ENCODE measurements at places on chromosomes 4 and X.

DNA sequence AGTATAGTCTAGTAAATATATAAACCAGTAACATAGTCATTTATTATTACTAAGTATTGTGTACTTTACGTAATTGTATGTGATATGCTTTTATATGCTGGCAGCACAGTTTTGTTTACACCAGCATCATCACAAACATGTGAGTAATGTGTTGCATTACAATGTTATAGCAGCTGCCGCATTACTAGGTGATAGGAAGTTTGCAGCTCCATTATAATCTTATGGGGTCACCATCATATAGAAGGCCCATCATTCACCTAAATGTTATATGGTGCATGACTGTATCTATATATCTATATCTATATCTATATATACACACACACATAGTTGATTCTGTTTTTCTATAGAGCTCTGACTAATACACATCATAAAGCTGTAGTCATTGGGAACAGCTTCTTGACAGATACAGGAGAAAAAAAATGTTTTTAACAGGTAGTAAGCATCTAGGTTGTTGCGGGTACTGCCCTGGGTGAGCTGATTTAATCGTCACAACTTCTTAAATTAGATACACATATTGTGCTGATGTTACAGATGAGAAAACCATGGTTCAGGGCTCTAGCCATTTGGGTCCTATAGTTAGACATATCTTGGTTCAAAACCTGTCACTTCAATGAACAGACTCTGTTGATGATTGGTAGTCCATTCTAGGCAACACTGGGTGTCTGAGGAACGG, 77.9 kb downstream of the CLNK start:
- DNase-seq, result no peak

GRCh38 chr4:74524985-74525384, 80.0 kb downstream of the AREG start:
- DNase-seq, result no peak

GRCh38 chr4:75099321-75099720, 166.4 kb downstream of the PARM1 start:
- DNase-seq, result no peak

GRCh38 chr4:88737307-88737941, 39.8 kb upstream of the NAP1L5 start:
- no peak for DNase-seq

- peak; percentile 56 for DNase-seq
Observed at GRCh38 chrX:40175511-40176350, 78.0 kb upstream of the BCOR start.

GRCh38 chr4:21726255-21726815, 222.2 kb downstream of the KCNIP4 start:
- DNase-seq, result no peak

DNA sequence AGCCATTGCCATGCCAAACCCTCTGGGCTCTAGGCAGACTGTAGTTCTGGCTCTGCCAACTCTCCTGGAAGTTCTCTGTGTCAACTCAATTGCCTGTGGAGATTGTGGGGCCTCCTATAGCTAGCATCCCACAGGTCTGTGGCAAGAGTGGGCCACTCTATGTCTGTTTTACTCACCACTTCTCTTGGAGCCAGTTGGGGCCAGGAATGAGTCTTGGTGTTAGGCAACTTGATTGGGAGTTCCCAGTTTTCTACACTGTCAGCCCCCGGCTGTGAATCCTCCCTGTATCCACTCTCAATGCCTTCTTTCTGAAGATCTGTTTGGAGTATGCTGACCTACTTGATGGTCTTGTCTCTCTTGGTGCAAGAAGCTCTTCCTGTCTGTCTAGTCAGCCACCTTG, 48.2 kb upstream of the EPGN start:
- DNase-seq, result no peak

DNA sequence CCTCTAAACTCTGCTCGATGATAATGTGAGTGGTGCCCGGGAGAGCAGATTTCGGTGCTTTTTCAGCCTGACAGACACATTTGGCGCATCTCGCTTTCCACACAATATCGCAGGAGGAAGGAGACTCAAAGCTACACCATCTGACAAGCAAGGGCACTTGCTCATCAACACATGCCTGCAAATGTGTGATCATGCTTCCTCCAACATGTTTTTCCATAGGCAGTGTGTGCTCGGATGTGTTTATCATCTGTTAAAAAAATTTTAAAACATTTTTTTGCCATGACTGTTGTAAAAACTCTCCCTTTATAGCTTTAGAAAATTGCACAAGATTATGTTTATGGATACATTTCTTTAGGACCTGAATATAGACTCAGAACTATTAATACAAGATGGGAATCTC, 170.3 kb upstream of the PUDP start:
- no peak for DNase-seq

GRCh38 chr4:13654162-13654797, 26.8 kb upstream of the BOD1L1 start:
- DNase-seq, result peak; percentile 75

GRCh38 chr4:8586671-8587468, 5.7 kb upstream of the CPZ start:
- DNase-seq, result no peak

GRCh38 chr4:148061795-148062194, 329.9 kb downstream of the ARHGAP10 start:
- DNase-seq, result no peak

- no peak for DNase-seq
Observed at GRCh38 chrX:1336948-1337779, 579 bp downstream of the IL3RA start.

- no peak for DNase-seq
Observed at GRCh38 chr4:7553280-7553679, 118.5 kb upstream of the PSAPL1 start.

DNA sequence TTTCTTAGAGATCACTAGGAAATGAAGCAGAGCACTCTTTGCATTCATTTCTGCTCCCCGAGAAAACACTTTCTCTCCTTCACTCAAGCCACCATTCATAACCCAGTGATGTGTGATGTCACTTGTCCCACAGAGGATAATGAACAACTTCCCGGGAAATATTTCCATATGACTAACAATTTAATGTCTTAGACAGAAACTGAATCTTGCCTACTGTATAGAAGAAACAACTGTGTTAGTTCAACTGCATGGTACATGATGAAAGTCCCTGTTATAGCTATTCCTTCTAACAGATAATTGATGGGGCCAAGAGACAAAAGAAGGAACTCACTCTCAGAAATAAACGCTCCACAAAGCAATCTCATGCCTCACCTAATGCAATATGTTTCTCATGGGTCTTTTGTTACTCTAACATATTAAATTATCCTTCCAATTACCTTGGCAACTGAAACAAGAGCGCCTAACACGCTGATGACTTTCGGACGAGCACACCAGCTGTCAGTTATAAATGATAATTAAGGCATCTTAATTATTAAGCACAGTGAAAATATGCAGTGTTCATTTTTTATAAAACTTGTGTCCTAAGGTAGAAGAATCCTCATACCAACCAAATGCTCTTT, 113.7 kb upstream of the TLR3 start:
- DNase-seq, result no peak

DNA sequence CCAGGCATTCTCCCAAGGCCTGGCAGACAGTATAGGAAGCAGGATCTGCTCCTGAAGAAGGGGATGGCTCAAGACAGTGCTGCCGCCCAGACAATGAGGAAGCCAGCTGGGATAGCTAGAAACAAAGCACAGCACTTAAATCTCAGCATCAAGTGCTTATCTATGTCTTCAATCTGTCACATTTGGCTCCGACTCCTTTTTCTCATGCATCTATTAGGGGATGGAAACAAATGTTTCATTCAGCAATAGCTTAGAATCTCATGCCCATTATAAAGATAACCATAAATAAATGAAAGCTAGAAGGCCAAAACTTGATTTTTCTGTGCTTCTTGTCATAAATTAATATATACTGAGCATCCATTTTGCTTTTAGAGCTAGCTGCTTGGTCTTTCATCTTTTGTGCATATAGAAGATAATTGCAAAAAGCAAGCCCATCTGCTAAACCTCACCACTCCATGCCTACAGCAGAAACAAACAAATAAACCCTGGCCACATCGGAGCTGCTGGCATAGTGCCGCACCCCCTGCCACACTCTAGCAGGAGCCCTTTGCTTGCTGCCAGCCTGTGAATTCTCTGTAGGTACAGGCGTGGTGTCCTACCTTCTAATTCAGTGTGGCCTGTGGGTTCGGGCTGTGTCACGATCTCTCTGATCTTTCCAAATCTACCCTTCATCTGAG, 75.9 kb downstream of the AASDH start:
- no peak for DNase-seq

DNA sequence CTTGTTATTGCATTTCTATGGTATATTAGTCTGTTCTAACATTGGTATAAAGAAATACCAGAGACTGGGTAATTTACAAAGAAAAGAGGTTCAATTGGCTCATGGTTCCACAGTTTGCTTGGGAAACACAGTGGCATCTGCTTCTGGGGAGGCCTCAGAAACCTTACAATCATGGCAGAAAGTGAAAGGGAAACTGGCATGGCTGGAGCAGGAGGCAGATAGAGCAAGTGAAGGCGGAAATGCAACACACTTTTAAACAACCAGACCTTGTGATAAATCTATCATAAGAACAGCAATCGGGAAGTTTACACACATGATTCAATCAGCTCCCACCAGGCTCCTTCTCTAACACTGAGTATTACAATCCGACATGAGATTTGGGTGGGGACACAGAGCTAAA, 346.6 kb upstream of the GNPDA2 start:
- DNase-seq, result no peak

GRCh38 chrX:39361736-39362135, 560.5 kb downstream of the MID1IP1 start:
- DNase-seq, result no peak

GRCh38 chrX:146854281-146854680, 39.7 kb upstream of the CXorf51A start:
- DNase-seq, result no peak

DNA sequence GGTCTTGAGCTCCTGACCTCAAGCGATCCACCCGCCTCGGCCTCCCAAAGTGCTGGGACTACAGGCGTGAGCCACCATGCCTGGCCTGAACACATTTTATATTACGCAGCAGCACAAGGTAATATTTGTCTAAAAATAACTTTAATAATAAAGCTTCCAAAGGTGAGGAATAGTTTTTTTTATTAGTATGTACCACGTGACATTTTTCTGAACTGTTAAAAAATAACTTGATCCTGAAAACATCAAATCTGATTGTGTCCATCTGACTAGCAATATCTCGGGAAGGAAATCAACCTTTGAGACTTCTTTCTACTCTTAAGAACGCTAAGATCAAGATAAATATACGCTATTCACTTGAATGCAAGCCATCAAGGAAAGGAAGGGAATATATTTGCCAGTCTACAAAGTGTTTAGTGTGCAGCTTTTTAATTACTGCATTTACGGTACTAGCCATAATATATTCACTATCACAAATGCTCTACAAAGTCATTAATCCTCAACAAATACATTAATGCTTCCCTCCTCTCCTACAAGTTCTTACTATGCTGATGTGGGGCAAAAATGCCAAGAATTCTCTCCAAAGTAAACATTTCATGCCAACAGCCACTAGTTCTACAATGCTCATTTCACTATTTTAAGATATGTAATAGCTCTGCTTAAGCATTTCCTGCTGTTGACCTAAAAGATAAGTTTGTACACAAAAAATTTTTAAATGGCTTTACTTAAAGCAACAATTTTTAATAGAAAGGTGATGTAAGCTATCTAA, 143.6 kb downstream of the APBB2 start:
- DNase-seq, result no peak

- no peak for DNase-seq
Observed at GRCh38 chrX:46831765-46832327, 5.0 kb upstream of the RP2 start.

DNA sequence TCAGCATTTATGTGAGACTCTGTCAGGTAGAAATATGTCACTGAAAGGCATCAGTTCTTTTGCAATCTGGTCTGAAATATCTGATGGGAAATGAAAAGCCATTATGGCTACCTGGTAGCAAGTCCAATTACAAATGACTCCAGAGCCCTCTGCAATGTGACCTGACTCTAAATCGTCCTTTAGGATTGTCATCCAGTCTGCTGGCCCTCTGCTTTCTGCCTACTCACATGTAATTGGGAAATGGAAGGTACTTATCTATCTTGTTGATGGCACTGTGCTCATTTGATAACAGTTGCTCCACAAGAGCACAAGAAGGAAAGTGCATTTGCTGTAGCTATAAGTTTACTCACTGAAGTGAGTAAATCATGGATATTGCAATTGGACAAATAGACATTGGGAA, 799.8 kb downstream of the RAPGEF2 start:
- DNase-seq, result no peak

DNA sequence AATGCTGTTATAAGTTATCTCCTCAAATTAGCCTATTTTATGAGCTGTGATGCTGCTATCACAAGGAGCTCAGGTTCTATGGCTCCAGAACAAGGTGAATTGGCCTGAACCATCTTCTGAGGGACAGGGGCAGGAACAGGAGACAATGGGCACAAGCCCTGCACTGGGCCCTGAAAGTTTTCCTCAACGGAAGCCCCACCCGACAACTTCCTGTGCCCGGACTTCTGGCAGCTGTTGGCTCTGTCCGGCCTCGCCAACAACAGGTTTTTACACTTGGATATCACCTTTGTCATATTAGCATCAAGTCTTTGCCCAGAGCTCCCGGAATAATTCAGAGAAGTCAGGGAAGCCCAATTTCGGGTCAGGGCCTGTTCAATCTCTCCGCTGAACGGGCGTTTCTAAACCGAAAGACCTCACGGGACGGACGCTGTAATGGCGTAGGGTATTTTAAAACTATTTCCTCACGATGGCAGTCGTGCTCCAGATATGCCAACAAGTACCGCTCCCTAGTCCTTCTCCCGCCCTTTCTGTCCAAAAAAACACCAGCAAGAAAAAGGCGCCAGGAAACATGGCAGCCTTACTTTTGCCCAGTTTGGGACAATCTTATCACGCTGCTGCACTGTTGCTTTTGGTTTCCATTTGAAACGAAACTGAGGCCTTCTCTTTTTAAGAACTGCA, 201.0 kb upstream of the STK26 start:
- no peak for DNase-seq

DNA sequence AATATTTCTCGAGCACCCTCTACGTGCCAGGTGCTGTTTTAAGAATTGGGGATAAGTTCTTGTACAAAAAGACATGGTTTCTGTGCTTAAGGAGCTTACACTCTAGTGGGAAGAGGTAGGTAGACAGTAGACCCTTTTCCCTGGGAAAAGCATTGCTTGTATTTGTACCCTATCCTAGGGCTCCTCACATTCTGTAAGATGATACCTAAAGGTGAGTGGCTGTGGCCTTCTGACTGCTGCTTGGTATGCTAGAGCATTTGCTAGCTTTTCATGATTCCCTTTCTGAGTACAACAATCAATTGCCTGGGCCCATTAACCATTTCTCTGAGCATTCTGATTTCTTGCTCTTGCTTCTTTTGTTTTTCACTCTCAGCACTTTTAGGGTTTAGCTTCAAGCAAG, 286.6 kb downstream of the ZIC3 start:
- DNase-seq, result no peak

GRCh38 chr4:99710020-99710419, 52.4 kb upstream of the C4orf54 start:
- no peak for DNase-seq

GRCh38 chr4:156053174-156053573, 99.5 kb upstream of the CTSO start:
- DNase-seq, result no peak

- no peak for DNase-seq
Observed at GRCh38 chrX:152992115-152992514, 1.8 kb downstream of the PNMA5 start.
